Inflammatory macrophage (primary cell): ENCODE measurements at places on chromosomes 5 and 9.

DNA sequence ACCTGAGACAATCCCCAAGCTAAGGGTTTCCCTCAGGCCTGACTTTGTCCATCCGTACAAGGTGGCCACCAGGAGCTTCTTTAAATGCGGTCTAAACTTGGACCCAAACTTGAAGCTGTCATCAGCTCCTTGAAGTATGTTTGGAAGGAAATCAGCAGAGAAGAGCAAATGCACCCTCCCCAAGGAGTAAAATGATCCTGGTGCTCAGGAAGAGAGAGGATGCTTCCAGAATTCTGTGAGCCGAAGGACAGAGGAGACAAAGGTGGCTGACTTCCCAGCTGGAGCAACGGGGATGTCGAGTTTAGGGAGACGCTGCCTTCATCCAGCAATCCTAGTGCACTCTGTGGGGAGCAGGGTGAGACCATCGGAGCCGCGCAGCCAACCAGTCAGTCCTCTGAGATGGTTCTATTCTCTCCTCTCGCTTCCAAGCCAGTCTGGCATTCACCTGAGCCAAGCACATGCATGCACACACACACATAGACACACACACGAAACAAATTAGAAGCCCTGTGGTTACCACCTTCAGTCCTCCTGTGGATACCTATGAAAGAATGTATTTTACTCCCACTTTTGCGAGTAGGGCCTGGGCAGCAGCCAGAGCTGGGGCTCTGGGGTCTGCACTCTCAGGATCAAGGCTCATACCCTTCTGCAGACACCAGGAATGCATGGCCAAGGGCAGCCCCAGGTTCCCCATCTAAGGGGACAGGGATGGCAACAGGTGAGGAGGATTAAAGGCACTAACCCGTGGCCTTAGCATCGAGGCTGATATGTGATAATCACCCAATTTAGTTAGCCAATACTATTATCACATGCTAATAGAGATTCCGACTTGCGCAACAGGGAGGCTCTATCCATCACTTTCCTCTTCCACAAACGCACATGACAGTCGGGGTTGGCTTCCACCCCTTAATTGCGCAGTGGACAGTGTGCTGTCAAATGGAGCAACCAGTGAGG is 75.8 kb downstream of the GTF3C4 start:
- DNase-seq, result no peak

DNA sequence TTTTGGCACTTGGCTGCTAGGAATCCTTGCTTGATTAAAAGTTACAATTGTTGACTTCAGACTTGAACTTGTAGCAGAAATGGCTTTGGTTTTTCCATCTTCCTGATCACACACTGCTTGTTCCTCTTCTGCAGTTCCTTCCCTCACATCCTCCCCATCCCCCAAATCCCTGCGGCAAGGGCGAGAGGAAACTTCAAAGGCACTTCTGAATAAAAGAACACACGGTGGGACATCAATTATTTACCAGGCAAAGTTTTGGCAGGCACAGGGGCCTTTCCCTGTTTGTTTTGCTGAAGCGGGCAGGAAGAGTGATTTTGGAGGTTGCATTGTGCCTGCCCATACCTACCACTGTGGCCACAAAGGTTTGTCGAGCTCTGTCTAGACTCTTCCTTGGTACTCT is 260.9 kb downstream of the KIF4B start:
- DNase-seq, result no peak

DNA sequence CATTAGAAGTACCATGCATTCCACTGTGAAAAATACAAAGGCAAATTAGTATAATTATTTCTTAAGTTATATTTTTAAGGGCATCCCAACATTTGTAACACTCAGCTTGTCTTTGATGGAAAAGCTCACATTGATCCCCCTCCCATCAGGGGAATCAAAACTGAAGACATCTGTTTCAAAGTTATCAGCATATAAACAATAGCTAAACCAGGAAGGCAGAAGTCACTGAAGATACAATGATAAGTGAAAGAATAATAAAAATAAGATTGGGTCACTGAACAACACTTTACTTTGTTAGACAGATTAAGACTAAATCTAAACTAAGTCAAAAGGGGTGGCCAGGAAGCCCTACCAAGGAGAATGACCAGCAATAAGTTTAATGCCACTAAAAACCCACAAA is 801.9 kb upstream of the ACO1 start:
- no peak for DNase-seq

DNA sequence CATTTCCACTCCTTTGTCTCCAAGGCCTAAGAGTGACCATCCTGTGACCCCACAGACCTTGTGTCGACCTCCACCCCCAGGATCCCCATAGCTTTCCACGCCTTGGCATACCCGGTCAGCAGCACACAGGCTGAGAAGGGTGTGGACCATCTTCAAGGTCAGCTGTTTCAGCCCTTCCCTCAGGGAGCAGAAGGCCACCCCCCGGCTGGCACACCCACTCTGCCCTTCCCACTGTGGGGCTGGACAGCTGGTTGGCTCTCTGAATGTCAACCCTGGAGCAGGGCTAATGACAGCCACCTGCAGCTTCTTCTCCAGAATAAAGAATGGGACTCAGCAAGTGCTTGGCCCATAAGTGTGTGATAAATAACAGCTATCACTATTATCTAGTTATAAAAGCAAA is 93.1 kb downstream of the OLFM1 start:
- DNase-seq, result no peak

DNA sequence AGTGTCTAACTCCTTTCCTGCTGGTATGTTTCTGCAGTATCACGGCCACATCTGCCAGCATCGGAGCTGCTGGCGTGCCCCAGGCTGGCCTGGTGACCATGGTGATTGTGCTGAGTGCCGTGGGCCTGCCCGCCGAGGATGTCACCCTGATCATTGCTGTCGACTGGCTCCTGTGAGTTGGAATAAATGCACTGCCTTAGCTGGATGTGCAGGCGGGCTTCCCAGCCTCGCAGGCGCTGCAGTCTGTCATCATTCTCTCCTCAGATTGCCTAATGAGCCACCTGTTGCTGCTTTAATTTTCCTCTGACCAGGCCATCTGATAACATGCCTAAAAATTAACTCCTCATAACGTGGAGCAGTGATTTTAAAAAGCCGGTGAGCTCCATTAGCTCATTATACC is 79.1 kb upstream of the PLPP6 start:
- no peak for DNase-seq

- no peak for DNase-seq
These were observed 84.2 kb downstream of the ZNF608 start for GRCh38 chr5:124662181-124662781.

GRCh38 chr9:78598120-78598519 is 301.2 kb downstream of the PSAT1 start:
- no peak for DNase-seq

DNA sequence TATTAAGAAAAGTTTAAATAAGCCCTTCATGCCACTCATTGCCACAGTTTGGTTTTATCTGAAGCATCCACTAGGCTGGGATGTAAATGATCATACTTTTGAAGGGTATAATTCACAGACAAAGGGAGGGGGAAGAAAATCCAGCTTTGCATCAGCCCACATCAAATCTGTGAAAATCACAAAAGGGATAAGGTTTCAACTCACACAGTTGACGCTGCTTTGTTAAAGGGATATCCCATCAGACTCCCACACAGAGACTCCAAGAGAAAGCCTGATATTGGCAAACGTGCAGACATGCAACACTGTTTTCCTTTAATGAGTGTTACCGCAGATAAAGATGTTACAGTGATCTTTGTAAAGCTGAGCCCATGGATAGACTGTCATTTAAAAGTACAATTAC is 602.9 kb downstream of the TLE1 start:
- DNase-seq, result no peak

DNA sequence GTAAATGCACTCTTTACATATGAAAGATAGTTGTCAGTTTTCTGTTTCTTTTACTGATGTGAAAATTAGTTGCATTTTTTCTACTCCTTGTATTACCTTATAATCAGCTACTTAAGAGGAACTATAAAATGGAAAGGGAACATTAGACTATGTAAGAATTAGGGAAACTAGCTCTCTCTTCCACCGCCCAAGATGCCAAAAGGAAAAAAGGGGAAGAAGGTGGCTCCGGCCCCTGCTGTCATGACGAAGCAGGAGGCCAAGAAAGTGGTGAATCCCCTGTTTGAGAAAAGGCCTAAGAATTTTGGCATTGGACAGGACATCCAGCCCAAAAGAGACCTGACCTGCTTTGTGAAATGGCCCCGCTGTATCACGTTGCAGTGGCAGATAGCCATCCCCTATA is 15.2 kb upstream of the HOMER1 start:
- DNase-seq, result peak; percentile 84

DNA sequence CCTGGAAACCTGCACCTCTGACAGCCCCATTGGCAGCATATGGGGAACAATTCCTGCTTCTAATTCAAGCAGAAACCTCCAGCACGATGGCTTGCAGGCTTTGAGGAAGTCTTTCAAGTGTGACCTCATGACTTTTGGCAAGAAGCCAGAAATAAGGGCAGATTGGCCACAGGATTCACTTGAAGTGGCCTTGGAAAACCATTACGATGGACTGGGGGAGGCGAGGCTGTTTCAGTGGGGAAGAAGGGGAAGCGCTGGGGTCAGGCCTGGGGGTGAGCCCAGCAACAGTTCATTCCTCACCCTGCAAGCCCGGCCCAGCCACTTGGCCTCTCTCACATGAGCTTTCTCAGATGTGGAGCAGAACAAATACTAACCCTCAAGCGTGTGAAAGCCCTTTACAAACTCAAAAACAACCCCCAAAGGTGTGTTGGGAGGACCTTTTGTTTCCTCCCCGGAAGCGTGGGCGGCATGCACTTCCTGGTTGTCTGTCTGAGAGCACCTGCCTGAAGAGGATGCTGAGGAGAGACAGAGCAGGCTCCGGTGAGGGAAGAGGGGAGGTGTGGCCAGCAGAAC is 26.9 kb upstream of the EEIG1 start:
- peak; percentile 97 for DNase-seq
